ENCODE measurements at places on chromosomes 5 and 9.
A peak's percentile ranks its signal among the peaks of the same experiment; 100 is the strongest.

GRCh38 chr9:131410044-131410491, 16.2 kb downstream of the PRRC2B start:
- no peak for DNase-seq

DNA sequence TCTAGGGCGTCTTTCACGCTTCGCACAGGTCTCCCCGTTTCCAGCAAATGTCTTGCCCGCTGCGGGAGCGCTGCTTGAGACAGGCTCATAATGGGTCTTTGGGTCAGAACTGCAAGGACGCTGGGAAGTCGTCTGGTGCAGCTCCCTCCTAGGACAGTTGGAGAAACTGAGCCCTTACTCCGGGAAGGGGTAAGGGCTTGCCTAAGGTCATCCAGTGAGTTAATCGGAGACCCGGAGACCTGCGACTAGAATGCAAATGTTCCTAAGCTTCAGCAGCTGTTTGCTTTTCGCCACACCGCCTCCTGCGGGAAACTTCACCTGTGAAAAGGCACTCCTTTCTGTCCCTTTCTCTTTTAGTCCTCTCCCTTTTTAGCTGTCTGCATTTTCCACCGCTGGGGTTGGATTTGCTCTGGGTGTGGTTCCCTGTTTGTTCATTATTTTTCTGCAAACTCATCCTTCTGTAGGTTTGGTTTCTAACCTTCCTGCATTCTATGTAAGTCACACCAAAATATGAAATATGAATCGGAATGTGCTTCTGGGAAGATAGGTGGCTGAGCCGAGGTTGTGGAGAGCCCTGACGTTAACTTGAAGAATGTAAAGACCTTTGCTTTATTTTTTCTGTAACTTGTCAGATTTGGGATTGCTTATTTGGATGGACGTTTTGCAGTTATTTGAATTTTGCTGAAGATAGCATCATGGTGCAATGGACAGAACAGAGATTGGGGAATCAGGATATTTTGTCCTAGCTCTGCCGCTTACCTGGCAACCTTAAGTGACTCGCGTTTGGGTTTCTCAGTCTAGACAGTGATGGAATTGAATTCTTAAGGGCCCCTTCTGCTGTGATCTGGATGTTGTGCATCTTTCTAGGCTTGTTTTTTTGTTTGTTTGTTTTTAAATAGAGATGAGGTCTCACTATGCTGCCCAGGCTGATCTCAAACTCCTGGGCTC, 909 bp downstream of the SLC36A1 start:
- DNase-seq, result peak; percentile 3

DNA sequence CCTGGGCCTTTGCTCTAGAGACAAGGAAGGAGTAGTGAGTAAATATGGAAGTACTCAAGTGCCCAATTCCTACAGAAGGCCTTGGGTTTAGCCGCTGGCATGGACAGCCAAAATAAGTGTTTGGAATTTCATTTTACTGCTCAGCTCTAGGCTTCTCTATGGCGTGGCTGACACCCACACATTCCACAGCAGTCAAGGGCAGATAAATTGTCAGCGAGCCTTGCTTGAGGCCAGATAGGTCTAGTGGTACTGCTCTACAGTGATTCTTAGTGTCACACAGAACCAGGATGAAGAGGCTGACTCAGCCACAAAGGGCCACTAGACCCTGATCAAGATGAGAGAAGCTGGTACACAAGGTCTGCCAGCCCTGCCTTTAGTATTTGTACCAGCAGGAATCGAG, 111.0 kb upstream of the NFIB start:
- DNase-seq, result no peak

GRCh38 chr5:62042007-62042406, 264.0 kb upstream of the KIF2A start:
- DNase-seq, result no peak

GRCh38 chr9:127907867-127908659, 8.7 kb upstream of the ST6GALNAC6 start:
- DNase-seq, result no peak

DNA sequence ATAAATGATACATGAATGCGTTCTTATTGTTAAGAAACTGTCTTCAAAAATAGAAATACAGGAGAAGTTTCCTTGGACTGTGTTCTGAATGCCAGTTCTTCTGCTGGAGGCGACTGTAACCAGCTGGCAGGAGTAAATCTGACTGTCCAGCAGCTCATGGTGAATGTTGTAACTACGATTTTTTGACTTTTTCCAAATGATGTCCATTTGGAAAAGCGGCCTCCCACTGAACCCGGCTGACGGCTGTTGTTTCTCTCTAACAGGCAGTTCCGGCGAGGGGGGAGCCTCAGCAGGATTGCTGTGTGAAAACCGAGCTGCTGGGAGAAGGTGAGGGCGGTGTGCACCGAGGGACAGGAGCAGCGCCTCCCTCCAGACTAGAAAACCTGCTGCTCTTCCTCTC, 91.9 kb downstream of the EHMT1 start:
- no peak for DNase-seq

GRCh38 chr9:132595319-132595718, 12.9 kb downstream of the BARHL1 start:
- no peak for DNase-seq

DNA sequence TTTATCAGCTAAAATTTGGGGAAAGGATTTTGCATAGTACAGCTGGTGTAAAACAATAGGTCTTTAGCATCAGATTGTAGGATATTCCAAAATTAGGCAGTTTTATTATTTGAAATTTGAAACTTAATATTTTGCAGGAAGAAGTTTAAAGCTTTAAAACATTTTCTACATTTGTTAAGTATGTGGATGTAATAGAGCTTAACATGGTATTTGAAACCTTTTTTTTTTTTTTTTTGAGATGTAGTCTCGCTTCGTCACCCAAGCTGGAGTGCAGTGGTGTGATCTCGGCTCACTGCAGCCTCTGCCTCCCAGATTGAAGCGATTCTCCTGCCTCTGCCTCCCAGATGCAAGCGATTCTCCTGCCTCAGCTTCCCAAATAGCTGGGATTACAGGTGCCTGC, 2.9 kb downstream of the DENND4C start:
- no peak for DNase-seq

- no peak for DNase-seq
Measured at GRCh38 chr5:15806613-15807012, 306.6 kb downstream of the FBXL7 start.

- DNase-seq, result no peak
Measured at GRCh38 chr9:132018957-132019405, 60.7 kb downstream of the MED27 start.

GRCh38 chr5:14184725-14185124, 41.6 kb downstream of the TRIO start:
- no peak for DNase-seq

GRCh38 chr5:79193643-79194042, 42.3 kb upstream of the JMY start:
- no peak for DNase-seq

DNA sequence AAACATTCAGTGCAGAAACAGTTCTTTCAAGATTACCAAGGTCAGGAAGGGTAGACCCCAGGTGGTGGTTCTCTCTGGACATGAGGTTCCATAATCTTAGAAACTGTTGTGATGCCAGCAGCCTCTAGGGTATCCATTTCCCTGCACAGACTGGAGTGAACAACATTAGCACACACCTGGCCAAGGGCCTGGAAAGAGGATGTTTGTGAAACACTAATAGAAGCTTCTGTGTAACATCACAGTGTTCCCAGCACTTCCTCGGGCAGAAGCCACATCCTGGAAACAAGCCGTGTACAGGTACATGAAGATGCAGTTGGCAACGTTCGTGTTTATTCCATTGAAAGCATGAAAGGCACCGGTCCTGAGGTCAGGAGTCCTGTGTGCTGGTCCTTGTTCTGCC, 598.2 kb upstream of the KLF4 start:
- DNase-seq, result no peak

DNA sequence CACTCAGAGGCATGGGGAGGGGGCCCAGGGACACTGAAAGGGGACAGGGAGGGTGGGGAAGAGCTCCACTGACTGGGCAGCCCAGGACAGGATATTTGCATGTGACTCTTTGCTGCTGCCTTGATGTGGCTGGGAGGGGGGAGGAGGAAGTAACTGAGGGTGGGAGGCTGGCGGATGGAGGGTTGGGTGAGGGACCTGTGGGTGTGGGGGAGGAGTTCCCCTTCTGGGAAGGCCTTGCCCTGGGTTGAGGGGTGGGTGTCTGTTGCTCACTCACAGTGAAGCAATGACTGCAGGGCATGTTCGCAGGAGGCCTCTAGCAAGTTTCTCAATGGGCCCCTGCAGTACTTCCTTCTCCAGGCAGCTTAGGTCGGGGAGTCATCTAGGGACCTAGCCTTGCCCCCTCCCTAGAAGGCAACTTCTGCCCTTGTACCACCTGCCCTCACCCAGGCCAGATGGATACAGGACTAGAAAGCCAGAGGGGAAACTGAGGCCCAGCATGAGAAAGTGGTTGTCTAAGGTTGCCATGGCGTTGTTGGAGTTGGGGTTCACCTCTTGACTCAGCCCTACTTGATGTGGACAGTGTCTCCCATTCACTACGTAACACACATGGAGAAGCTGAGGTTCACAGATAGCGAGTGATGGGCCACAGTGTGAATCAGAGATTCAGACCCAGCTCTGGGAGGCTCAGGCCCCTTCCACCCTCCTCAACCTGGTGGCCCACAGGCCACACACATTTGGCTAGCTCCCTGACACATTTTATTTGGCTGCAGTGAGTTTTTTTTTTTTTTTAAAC, 3.0 kb downstream of the GRK6 start:
- DNase-seq, result peak; percentile 71

- no peak for DNase-seq
Measured at GRCh38 chr9:73780916-73781315, 629.3 kb downstream of the ANXA1 start.

- no peak for DNase-seq
Measured at GRCh38 chr5:72459913-72460312, 47.3 kb downstream of the ZNF366 start.

GRCh38 chr5:89351975-89352374, 469.0 kb upstream of the MEF2C start:
- no peak for DNase-seq

GRCh38 chr5:95148453-95148852, 136.4 kb downstream of the MCTP1 start:
- no peak for DNase-seq

DNA sequence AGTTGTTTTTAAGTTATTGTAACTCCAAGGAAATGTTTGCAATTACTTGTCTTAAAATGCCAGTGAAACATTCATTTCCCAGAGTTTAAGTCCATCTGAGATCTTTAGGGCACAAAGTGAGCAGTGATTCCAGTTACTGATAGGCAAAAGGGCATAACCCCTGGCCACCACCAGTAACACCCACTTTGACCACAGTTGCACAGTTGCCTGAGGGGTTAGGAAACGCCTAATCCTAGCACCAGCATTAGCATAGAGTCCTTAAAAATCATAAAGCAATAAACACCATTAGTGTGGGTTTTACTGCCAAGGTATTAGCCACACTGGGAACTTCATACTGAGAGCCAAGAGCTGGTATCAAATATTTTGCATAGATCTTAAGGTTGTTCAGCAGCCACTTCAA, 143.9 kb downstream of the SNCAIP start:
- no peak for DNase-seq

DNA sequence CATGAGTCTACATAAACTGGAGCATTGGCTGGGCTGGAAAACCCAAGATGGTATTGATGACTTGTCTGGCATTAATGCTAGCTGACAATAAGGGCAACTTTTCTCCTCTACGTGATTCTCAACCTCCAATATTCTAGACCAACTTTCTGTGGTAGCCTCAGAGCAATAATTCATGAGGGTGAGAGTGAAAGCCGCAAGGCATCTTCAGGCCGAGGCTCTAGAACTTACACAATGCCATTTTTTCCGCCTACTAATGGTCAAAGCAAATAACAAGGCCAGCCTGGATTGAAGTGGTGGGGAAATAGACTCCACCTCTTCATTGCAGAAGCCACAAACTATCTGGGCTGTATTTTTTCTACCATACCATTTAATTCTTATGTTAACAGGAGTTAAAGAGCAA, 267.4 kb downstream of the GABRG2 start:
- DNase-seq, result no peak

GRCh38 chr5:27328480-27328879, 290.1 kb upstream of the CDH9 start:
- DNase-seq, result no peak

DNA sequence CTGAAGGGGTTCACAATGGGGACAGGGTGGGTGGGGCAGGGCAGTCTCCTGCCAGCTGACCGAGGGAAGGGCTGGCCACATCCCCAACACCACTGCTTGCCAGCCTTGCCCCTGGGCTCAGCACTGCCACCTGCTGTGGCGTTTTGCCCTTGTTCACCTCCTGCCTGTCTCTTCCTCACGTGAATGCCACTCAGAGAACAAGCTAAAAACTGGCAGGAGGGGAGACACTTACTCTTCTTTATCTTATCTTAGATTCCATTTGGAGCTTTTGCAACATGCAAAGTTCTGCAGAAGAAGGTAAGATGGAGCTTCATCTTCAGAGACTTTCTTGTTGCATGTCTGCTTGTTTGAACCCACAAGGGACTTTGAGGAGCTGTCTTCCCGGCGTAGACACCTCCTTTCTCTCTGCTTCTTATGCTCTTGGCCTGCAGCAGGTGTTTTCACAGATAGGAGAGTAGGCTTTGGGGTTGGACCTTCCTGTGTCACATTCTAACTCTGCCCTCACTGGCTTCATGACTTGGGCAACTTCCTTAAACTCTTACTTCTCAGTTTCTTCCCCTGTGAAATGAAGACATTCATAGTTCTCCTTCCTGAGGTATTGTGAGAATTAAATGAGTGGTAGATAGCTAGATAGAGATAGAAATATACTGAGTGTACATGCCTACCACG, 4.1 kb downstream of the LRSAM1 start:
- DNase-seq, result no peak

GRCh38 chr5:151855701-151856100, 69.0 kb downstream of the GLRA1 start:
- no peak for DNase-seq

- DNase-seq, result no peak
Measured at GRCh38 chr5:63726496-63726895, 235.7 kb downstream of the HTR1A start.

GRCh38 chr5:67187006-67187715, 9.4 kb downstream of the CD180 start:
- DNase-seq, result no peak

- DNase-seq, result no peak
Measured at GRCh38 chr5:59321642-59322041, 571.9 kb downstream of the PDE4D start.

DNA sequence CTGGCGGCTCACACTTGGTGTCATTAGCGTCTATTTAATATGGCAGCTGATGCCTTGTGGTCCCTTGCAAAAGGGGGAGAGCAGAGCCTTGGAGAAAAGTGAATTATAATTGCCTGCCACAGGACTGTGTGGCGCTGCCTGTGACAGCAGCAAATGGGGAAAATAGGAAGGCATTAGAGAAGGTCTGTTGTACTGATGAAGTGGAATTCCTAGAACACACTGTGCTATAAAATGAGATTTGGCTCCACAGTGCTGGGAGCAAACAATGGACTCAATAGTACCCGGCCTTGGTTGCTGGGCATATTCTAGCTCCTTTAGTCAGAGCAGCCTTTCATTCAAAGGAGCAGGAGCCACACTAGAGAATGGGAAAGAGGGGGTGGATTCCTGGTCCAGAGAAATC, 21.3 kb downstream of the SEMA6A start:
- DNase-seq, result no peak

DNA sequence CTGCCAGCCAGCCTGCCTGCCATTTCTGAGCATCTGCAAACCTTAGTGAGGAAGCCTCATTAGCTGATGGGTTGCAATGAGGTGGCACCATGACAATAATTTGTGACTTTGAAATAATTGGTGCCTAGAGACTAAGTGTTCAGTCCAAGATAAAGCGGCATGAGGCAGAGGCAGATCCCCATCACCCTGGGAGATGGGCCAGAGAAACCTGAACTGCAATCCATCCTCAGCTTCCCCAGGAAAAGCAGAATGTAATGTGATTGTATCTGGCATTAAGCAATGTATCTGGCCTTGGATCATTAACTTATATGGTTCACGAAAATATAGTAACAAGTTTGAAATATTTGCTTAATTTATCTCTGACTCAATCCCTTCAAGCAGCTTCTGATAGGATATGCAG, 101.0 kb downstream of the SPOCK1 start:
- no peak for DNase-seq
